ENCODE measurements at places on chromosomes 16 and 17. TPM values are rescaled to one million over a fixed set of nuclear protein-coding genes. Genes with fewer than 3 reads are reported as not detected.

Gene ATP6V0D1
- 82.2 TPM for total RNA-seq

Gene ASPSCR1
- 25.5 TPM for total RNA-seq

Gene STH
- not detected for total RNA-seq

Gene PRSS36
- 0.49 TPM for total RNA-seq

Gene SLC47A2
- not detected for total RNA-seq

Gene HOXB1
- not detected for total RNA-seq

Gene MEFV
- not detected for total RNA-seq

Gene AOC3
- 0.04 TPM for total RNA-seq

Gene CFAP97D1
- under 0.01 TPM for total RNA-seq

Gene ABCC6
- total RNA-seq: 0.14 TPM

Gene CDH5
- 512 TPM for total RNA-seq

Gene USP31
- 21.3 TPM for total RNA-seq

Gene TNFRSF17
- not detected for total RNA-seq

Gene ACTG1
- 9,538 TPM for total RNA-seq

Gene KIF2B
- total RNA-seq: not detected

Gene CNGB1
- total RNA-seq: 0.11 TPM

Gene SOST
- total RNA-seq: not detected

Gene CA4
- 0.20 TPM for total RNA-seq

Gene SEC14L1
- total RNA-seq: 400 TPM

Gene PRR35
- not detected for total RNA-seq

Gene IKZF3
- total RNA-seq: not detected

Gene KRT31
- total RNA-seq: not detected

Gene RNU2-1
- not detected for total RNA-seq

Gene TBC1D3
- not detected for total RNA-seq

Gene MYH3
- total RNA-seq: 0.07 TPM

Gene CHD9NB
- 1.3 TPM for total RNA-seq

Gene CDH1
- under 0.01 TPM for total RNA-seq

Gene SSTR5
- not detected for total RNA-seq

Gene ADAD2
- not detected for total RNA-seq

Gene FBXO47
- total RNA-seq: not detected

Data from pulmonary artery endothelial cell (primary cell).